ENCODE measurements at places on chromosomes 7 and 10. TPM values are rescaled to one million over a fixed set of nuclear protein-coding genes. Genes with fewer than 3 reads are reported as not detected.

- no peak for DNase-seq
Measured at GRCh38 chr10:127300868-127301321, 104.5 kb upstream of the INSYN2A start.

GRCh38 chr7:38929460-38930171 is 20.6 kb upstream of the VPS41 start:
- DNase-seq = no peak

- peak; percentile 64 for DNase-seq
Measured at GRCh38 chr10:132892004-132892403, 50.4 kb downstream of the CFAP46 start.

PITX3 gene
- not detected for total RNA-seq

NODAL gene
- total RNA-seq = not detected

LRIT1 gene
- not detected for total RNA-seq

AGMO gene
- total RNA-seq = not detected

OIT3 gene
- total RNA-seq = not detected

Data from fibroblast of the aortic adventitia (primary cell).